ENCODE measurements at places on chromosomes 4 and X.

- DNase-seq, result no peak
Measured at GRCh38 chr4:37816006-37816405, 10.5 kb upstream of the PGM2 start.

- no peak for DNase-seq
Measured at GRCh38 chr4:182380771-182381181, 137.6 kb downstream of the TENM3 start.

DNA sequence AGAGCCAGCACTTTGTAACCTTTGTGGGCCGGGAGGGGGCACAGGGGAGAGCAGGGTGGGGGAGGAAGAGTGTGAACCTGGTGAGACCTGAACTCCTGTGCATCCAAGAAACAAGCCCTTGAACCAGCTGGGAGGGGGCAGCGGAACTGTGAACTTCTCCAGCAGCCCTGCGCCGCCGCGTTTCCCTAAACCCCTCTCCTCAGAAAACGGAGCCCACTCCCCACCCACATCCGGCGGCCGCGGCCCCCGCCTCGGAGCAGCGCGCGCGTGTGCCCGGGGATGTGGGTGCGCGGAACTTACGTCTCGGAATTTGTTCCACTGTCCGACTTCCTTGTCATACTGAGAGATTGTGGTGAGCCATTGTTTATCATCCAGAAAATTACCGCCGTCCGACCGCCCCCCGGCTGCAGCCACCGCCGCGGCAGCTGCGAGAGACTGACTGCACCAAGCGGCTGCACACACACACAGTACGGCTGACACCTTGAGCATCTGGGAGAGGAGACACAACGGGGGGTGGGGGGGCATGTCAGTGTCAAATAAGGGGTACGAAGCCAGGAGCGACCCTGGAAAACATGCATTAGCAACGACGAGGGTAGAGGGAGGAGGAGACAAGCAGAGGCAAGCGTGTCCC lies 494 bp downstream of the SPOCK3 start:
- DNase-seq, result peak; percentile 54

GRCh38 chr4:114103908-114104307 lies 124.5 kb upstream of the ARSJ start:
- no peak for DNase-seq

DNA sequence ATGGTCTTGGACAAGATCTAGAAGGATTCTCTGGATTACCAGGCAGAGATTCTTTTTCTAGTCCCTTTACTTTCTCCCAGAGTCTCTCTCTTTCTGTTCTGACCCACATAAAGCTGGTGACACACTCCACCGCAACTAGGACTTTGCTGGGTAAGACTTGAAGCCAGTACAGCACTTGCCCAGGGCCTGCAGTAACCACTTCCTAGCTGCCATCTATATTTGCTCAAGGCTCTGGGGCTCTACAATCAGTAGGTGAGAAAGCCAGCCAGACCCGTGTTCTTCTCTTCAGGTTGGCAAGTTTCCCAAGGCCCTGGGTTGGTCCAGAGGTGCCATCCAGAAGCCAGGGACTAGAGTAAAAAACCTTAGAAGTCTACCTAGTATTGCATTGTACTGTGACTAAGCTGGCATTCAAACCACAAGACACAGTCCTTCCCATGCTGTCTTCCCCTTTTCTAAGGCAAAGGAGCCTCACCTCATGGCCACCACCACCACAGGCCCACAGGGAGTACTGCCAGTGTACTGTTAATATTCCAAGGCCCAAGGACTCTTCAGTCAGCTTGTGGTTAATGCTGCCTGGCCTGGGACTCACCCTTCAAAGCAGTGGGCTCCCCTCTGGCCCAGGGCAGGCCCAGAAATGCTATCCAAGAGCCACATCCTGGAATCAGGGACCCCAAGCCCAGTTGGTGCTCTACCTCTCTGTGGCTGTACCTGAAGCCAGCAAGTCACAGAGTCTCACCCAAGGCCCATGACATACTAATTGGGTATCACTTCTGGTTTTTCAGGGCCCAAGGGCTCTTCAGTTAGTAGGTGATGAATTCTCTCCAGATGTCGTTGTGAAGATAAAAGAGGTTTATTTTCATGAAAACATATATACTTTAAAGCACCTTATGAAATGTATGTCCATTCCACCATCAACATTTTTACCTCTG lies 54.7 kb downstream of the CD38 start:
- DNase-seq, result peak; percentile 20

DNA sequence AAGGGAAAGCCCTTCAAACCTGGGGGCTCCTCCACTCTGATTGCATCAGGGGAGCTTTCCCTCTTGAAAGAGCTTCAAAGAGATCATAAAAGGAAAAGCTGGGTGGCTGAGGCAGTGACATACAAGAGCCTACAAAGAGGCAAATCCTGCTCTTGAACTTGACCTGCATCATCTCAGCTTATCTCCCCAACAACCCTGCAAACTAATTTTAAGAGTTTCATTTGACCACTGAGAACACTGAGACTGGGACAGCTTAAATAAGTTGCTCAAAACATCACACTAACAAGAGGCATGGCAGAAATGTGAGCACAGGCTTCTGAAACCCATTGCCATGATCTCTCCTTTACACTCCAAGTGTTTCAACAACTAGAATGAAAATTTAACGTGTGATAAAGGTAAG lies 101.6 kb upstream of the PPARGC1A start:
- no peak for DNase-seq

DNA sequence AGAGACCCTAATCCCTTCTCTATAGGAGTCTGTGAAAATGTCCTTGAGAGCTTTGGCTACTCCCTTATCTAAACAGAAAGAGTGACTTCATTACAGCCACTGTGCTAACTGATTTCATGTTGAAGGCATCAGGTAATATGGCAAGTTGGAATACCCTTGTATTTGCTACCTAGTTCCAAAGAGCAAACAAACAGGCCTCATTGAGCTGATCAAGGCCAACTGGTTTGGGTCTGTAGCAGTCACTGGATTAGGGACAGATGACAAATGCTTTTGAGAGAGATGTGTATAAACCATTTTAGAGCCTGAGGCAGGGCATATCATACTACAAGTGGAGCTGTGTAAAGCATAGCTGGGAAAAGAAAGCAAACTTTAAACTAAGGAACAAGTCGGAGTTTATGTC lies 22.9 kb upstream of the PDLIM5 start:
- peak; percentile 36 for DNase-seq

DNA sequence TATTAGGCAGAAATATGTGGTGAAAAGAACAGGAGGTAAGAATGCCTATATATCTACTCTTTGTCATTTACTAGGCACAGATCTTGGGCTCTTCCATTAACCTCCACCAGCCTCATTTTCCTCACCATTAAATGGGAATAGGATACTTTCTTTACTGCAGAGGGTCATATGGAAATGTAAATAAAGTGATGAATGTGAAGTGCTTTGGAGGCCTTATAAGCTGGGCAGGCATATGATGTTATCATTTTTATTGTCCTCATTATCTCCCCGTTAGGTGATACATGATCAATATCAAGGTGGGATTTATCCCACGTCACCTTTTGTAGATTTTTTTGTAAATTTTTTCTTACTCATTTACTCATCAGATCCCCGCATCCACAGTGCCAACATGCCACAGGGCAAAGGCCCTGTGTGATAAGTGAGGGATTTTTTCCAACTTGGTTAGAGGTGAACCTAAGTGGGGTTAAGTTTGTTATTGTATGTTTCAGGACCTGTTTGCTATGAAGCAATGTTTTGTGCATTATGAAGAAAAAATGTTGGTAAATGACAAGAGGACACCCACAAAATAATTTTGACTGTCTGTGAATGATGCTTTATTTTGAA lies 107.8 kb downstream of the SLC4A4 start:
- DNase-seq, result no peak

- DNase-seq, result no peak
Measured at GRCh38 chrX:79452881-79453280, 85.7 kb upstream of the ITM2A start.

DNA sequence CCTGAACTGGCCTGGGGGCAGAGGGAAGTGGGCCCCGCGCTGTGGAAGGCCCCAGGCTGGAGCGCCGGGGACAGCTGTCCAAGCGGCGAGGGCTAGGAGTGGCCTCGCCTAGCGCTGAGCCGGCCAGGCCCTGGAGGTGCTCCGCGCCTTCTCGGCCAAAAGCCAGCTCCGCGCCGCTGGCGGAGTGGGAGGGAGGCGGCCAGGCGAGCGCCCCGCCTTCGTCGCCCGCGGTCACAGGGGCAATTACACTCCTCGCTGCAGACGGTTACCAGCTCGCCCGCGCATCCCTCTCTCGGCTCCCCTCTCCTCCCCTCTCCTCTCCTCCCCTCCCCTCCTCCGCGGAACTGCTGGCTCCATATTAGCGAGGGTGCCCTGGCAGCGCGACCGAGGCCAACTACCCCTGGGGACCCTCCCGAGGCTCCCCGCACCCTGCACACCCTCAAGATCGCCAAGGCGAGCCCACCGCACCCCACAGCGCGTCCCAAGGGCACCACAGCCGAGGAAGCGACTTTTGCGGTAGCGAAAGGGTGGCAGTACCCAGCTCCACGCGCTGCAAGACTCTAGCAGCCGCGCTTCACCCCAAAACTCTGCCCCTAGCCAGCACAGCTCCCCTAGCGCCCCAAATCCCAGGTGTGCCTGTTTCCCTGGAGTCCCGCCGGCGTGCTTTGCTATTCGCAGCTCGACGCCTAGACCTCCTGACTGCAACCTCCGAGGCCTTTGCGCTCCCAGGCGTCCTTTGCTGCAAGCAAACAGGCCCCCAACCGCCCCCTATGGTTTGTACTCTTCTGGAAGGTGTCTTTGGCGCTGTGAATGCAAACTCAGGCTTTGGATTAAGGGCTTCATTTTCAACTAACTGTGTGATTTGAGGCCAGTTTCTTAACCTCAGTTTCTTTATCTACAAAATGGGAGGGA lies 91.4 kb downstream of the BCOR start:
- DNase-seq, result no peak

Measured in epithelial cell of esophagus (primary cell).